ENCODE measurements at places on chromosomes 11 and 22. TPM values are rescaled to one million over a fixed set of nuclear protein-coding genes. Genes with fewer than 3 reads are reported as not detected.
A peak's percentile ranks its signal among the peaks of the same experiment; 100 is the strongest.

DNA sequence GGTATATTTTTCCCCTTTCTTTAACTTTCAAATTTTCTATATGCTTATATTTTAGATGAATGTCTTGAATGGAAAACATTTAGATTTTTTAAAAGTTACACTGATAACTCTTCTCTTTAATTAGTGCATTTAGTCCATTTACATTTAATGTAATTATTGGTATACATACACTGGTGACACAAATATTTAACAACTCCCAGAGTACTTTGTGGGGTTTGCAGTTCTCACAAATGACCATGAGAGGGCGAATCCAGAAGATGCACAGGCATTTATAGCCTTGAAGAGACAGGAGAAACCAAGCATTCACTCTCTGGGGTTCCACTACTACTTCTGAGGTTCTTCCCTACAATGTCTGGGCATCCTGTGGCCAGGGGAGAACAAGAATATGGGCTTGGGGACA is 125.1 kb downstream of the TIMP3 start:
- no peak overlapping the region for H3K27ac ChIP-seq
- H3K4me3 ChIP-seq = no peak overlapping the region
- H3K36me3 ChIP-seq = no peaks in the 10 kb centered on the region
- peak; percentile 41 for DNase-seq
- peaks cover 12% of the 10 kb centered on the region for H3K27me3 ChIP-seq

The KRTAP5-1 gene
- not detected for total RNA-seq

DNA sequence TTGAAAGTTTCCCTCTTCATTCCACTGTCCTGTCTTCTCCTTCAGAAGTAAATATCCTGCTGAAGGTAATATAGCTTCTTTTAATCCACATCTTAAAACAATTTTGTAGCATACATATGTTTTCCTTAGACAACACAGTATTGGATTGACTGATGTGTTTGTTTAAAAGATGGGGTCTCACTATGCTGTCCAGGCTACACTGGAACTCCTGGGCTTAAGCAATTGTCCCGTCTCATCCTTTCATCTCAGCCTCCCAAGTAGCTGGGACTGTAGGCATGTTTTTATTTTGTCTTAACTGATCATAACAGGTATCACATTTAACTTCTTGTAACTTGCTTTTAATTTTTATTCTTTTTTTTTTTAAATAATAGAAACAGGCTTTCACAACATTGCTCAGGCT is 55.9 kb downstream of the MRTFA start:
- no peak for DNase-seq
- H3K4me3 ChIP-seq = no peak overlapping the region
- H3K4me1 ChIP-seq = peaks cover 5% of the 10 kb centered on the region
- H3K27me3 ChIP-seq = no peaks in the 10 kb centered on the region

The OR10G7 gene
- not detected for total RNA-seq
